Activated gamma-delta T cell treated with anti-CD3 and anti-CD28 coated beads, Interleukin-2, amount 50 U/mL, for 16 hours (primary cell): ENCODE measurements at places on chromosomes 11 and 22.

DNA sequence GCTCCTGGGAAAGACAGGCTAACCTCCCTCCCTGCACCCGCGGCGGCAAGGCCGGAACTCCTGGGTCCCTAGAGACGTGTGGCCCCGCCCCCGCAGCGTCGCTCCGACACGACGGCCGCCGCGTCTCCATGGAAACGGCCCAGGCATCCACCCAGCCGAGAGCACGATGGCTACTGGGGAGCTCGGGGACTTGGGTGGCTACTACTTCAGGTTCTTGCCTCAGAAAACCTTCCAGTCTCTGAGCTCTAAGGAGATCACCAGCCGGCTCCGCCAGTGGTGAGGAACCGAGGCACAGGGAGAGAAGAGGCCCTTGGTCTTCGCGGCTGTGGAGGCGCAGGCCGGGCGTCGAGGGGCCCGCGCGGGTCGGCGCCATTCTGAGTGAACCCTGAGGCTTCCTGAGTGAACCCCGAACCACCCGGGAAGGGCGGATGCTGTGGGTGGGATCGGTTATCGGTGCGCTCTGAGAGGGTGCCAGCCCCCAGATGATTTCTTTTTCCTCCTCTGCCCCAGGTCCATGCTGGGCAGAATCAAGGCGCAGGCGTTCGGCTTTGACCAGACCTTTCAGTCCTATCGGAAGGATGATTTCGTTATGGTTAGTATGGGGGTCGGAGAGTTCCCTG lies at the start of gene CFAP300:
Gene CFAP300, plus strand, starts transcription at position 133 of the 620 bp plus-strand sequence. Its CDS starts 34 bp downstream, at position 167.
- no peak for DNase-seq

GRCh38 chr11:122743949-122744348 lies 88.4 kb downstream of the UBASH3B start:
- peak; percentile 72 for DNase-seq

- no peak for DNase-seq
These were observed 298.8 kb upstream of the TENM4 start for GRCh38 chr11:79739591-79739990.

GRCh38 chr11:93655047-93655446 lies 6.4 kb upstream of the CEP295 start:
- DNase-seq, result no peak

GRCh38 chr11:111069066-111069465 lies 176.5 kb upstream of the POU2AF2 start:
- no peak for DNase-seq

DNA sequence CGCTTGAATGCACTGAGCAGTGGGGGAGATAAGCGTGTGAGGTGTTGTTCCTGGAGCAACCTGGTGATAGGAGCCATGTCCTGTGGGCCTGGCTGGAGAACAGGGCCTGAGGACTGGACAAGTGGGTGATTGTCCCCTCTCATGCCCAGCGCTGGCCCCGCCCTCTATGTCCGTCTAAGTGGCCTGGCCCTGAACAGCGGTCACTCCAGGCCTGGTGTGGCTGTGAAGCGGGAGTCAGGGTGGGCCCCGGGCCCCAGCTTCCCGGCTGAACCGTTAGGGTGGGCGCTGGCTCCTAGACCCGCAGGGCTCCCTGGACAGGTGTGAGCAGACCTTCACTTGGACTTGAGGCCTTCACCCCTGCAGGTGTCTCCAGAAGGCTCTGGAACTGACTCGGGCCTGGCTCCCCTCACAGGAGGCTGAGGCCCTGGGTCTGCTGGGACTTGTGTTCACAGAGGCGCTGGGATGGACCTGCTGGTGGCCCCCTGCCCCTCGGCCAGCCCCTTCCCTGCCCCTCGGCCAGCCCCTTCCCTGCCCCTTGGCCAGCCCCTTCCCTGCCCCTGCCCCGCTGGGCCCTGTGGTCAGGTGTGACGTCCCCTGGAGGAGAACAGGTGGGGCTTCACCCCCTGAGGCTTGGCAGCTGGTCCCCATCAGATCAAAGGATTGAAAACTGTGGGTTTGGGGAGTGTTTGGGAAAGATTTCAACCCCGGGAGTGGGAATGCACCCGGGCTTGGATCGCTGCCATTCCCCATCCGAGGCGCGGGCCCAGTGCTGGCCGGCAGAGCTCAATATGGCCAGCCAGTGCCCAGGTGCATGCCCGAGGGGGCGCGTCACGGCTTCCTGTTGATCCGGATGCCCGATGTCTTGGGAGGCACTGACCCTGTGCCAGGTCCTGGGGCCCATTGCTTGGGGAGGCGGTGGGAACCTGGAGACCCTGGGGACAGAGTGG lies 3.2 kb upstream of the MUC6 start:
- no peak for DNase-seq

- DNase-seq, result no peak
These were observed 16.6 kb downstream of the GALNT18 start for GRCh38 chr11:11605181-11605580.

- DNase-seq, result no peak
These were observed 63.7 kb downstream of the COPB1 start for GRCh38 chr11:14435717-14436512.

- no peak for DNase-seq
These were observed 8.5 kb upstream of the ACR start for GRCh38 chr22:50729391-50730012.

DNA sequence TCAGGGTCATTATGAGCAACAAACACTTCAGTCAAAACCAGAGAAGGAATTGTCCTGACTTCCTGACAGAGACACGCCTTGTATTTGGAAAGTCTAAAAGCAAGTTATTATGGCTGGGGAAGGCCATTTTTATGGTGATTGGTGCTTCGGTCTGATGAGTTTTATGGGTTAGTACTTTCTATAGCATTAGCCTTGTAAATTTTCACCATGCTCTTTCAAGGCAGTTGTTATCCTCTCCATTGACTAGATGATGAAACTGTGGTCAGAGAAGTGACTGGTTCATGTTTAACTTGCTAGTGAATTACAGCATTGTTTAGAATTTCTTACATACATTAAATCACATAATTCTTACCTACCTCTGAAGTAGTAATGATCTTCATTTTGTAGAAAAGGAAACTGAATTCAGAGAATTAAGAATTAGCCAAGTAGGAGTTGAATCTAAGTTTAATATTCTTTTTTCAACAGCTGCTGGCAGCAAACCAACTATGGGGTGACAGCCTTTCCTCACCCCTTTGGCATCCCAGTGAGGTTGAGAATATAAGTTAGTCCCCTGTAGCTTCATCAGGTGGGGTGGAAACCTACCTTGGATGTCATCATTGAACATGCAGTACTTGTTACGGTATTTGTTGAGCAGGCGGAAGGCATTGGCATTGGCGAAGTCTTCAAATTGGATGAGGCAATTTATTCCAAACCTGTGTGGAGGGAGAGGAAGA lies 90.0 kb downstream of the CCDC81 start:
- DNase-seq, result no peak

GRCh38 chr11:232783-233565 lies 3.2 kb downstream of the SIRT3 start:
- no peak for DNase-seq

DNA sequence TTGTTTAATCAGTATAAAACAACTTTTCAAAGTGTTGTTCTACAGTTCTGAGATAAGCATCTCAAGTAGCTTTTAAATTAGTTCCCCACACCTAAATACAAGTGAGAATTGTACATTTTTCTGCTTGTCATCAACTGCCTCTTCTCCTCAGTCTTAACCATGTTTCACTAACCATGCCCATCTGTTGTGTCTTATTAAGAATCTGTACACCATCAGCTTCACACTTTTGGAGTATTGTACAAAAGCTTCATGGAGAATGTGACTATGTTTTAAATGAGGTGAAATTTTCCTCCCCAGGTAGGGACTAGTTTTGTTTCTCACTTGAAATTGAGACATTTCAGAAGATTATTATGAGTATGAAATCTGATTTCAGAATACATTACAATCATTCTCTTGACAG lies 52.4 kb downstream of the SIK2 start:
- no peak for DNase-seq

DNA sequence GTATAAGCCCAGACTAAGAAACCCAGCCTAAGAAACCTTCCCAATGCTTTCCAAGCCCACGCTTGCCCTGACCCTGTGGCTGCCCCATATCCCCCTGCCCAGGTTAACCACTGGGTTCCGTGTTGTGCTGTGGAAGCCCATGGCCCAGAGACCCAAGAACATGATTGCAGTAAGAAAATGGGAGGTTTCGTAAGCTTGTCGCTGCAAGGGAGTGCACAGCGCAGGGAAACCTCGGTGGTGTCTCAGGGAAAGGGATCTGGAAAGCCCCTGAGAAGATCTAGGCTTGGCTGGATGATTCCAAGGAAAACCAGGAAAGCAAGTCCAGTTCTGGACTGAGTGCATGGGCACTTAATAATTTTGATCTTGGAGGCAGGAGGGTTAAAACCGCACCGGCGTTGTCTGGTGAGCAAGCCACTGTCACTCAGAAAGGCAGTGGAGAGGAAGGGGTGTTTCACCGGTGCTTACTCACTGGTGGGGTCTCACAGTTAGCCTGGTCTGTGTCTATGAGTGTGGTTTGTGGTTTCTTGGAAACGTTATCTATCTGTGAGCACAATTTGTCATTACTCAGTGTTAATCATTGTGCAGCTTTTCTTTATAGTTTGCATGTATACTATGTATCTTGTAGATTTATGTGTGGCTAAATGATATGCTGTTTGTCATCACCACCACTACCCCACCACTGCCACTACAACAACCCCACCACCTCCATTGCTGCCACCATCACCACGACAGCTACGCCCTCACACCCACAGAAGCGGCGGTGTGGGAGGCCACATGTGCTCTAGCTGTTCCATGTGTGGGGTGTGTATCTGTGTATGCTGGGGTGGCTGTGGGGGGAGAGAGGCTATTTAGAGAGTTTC lies 53.3 kb upstream of the PRDM11 start:
- peak; percentile 46 for DNase-seq

DNA sequence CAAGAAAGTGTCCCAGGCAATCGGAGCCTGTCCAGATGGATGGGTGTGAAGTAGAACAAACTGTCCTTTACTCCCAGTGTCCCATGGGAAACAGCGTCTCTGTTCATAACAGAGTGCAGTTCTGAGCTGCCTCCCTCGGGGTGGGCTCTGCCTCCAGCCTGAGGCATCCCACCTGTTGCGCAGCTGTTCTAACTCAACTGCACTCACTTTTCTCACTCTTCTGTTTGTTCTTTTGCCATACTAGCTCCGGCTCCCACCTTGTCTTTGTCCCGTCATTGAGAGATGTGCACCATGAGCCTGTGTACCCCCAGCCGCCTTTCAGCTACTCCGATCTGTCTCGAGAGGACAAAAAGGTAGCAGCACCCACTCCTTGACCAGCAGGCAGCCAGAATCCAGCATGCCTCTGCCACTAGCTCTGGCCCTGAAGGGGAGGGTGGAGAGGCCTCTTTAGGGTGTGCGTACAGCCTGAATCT lies 20.7 kb upstream of the CDC42EP2 start:
- no peak for DNase-seq

DNA sequence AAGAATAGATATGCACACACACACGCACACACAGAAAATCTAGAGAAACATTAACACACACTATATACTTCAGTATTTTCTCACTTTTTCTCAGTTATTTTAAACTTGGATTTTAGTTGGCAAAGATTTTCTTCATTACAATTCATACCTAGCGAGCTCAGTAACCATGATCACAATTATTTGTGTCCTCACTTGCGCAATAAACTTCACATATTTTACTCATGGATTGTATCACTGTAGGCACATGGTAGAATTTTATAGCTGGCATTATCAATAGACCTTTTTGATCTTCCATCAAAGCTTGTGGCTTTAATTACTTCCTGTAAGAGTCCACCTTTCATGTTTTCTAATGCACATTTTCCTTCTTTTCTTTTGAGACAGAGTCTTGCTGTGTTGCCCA lies 4.8 kb upstream of the XKR3 start:
- DNase-seq, result no peak

GRCh38 chr11:77311701-77312100 lies 10.2 kb upstream of the GDPD4 start:
- DNase-seq, result no peak

GRCh38 chr11:67311556-67312082 lies 8.3 kb downstream of the SSH3 start:
- DNase-seq, result no peak

DNA sequence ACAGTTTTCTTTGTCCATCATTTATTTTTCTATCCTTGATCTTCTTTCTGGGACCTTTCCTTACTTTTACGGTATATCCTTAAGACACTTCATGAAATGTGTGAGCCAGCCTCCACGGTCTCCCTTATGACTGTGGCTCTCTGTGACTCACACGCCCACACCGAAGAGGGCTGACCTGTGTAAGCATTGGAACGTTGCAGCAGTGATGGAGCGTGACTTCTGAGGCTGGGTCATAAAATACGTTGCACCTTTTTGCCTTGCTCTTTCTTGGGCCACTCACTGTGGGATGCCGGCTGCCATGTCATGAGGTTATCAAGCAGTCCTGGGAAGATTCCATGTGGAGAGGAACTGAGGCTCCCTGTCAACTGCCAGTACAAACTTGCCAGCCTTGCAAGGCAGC lies 96.3 kb upstream of the RAB1B start:
- no peak for DNase-seq

DNA sequence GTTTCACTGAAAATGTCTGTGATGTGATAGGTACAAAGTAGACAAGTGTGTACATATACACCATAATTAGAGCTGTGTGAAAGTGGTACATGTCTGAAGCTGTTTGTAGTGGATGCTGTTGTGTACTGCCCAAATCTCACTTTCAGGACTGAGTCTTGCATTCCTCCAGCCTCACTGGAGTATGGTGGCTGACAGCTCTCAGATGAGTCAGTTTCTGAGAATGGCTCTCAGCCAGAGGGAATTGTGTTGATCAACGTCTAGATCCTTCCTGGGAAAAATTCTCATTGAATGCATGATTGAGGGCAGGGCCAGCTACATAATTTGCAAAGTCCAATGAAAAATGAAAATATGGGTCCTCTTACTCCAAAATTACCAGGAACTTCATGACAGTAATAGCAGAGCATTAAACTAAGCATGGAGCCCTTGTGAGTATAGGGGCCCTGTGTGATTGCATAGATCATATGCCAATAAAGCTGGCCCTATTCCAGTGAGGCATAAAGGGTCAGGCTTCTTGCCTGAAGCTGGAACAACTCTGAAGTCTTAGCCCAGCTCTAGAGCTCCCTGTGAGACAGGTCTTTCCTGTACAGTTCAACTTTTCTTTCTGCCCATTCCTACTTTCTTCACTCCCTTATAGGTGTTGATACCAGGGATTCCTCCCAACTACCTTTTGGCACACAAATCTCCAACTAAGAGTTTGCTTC lies 10.8 kb upstream of the CYP2R1 start:
- DNase-seq, result no peak

DNA sequence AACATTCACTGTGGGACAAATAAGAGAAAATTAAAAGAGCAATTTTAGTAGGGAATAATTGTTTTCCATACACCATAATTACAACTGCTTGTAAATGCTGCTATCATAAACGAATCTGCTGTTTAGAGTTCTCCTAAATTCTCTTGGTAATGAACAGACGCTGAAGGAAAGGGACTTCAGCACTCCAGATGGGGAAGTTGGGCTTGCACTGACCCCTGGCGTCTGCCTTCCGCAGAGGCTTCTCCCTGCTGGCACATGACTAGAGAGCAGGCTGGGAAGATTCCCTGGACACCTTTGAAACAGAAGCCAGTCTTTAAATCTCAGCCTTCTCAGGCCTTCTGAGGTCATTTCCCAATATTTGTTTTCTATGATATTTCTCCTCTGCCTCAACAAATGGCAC lies 84.1 kb downstream of the NXPE2 start:
- DNase-seq, result no peak

- no peak for DNase-seq
These were observed 330.5 kb downstream of the NXPE2 start for GRCh38 chr11:115008799-115009198.
